ENCODE measurements at places on chromosomes 6 and 20.

GRCh38 chr6:38493931-38494547 is 145.7 kb downstream of the BTBD9 start:
- peak; percentile 60 for DNase-seq

- peak; percentile 72 for DNase-seq
Measured at GRCh38 chr6:16333580-16333979, 95.2 kb downstream of the GMPR start.

- DNase-seq = no peak
Measured at GRCh38 chr20:53579266-53579580, 14.4 kb downstream of the ZNF217 start.

DNA sequence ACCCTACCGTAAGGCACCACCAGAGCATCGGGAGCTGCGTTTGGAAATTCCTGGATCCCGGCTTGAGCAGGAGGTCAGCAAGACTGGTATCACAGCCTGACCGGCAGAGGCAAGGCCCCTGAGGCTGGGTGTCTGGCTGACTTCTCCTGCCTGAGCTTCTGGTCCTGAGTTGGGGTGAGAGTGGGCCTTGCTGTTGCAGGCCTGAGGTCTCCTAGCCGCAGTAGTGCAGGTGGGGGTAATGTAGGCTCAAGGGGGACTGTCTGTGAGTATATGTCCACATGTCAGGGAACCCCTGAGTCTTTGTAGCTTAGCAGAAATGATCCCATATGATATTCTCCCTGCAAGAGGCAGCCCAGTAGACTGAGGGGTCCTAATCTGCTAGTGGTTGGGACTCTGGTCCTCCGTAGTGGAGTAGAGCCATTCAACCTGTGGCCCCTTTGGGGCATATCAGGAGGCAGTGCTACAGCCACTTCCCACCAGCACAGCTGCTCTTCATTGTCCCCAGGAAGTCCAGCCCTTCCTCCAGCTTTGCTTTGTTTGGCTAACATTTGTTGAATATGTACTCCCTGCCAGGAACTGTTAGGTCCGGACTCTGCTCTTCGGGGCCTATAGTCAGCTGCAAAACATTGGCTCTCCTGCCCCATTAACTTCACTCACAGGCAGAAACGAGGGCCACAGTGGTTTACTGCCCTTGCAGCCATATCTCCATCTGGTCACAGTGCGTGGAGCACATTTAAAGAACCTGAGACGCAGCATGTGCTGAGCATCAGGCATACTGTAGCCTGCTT is 10.9 kb downstream of the LRRC73 start:
- DNase-seq = no peak

GRCh38 chr6:36914227-36914794 is 28.6 kb downstream of the C6orf89 start:
- DNase-seq = peak; percentile 49

Data from RPMI7951 (cell line).